Activated CD4-positive, CD25-positive, alpha-beta regulatory T cell treated with anti-CD3 and anti-CD28 coated beads, Interleukin-2, amount 50 U/mL, for 24 hours (primary cell): ENCODE measurements at places on chromosomes 11 and 22.

GRCh38 chr11:45801723-45802315, 3.1 kb upstream of the SLC35C1 start:
- ATAC-seq, result no peak

- no peak for ATAC-seq
Measured at GRCh38 chr11:370070-370941, 1.0 kb downstream of the B4GALNT4 start.

DNA sequence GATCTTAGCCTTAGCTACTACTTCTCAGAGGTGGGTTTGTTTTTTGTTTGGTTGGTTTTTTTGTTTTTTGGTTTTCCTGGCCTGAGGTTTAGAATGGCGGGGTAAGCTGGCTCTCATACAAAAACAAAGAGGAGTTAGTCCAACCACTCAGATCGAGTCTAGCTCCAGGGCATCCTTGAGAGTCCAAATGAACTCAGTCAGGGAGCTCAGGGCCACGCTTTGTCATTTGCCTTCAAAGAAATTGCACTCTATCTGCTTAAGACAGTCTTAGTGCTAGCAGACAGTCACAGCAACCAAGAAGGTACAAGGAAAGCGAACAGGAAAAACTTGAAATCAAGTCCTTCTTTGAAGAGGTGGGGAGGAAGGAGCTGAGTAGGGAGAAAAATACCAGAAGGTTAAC, 11.1 kb downstream of the C11orf42 start:
- ATAC-seq, result no peak

GRCh38 chr11:120068114-120068573, 69.8 kb downstream of the TRIM29 start:
- no peak for ATAC-seq

DNA sequence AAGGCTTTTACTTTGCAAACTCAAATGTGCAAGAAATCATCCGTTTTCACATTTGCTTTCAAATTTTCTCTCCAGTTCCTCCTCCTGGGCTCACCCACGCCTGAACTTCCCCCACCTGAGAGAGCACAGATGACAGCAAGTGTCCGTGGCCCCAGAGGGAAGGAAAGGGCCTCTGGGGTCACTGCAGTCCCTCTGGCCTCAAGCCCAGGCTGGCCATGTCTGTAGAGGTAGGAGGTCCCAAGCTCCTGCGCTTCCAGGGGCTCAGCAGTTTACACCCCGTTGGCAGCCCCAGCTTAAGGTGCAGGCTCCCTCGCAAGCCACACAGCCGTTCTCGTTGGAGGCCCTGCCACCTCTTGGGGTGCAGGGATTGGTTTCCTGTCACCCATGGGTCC, 40.5 kb upstream of the PRDM11 start:
- no peak for ATAC-seq

GRCh38 chr11:112783945-112784322, 177.3 kb upstream of the NCAM1 start:
- no peak for ATAC-seq

DNA sequence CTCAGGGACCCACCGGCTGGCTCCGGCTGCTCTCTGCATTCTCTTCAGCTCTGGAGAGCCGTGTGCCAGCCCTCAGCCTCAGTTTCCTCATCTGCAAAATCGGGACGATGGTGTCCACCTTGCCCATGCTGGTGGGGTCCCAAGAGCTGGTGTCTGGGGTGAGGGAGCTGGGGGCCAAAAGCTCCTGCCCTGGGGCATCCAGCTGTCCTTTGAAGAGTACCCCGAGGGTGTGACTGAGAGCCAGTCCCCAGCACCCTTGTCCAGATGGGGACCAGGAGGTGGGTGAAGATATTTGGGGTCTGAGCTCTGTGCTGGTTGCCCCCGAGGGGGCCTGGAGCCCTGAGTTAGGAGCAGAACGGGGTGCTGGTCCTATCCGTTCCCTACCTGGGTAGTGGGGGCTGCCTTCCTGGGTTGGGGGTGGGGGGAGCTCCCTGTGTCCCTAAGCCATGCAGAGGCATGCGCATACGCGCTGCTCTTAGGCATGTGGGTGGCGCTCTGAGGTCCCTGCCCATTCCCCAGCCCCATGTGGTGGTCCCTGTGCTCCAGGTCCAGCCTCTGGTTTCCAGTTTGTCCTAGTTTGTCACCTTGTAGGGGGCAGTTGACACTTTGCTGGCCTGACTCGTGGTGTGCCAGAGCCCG, 4.9 kb downstream of the LRP5 start:
- no peak for ATAC-seq

DNA sequence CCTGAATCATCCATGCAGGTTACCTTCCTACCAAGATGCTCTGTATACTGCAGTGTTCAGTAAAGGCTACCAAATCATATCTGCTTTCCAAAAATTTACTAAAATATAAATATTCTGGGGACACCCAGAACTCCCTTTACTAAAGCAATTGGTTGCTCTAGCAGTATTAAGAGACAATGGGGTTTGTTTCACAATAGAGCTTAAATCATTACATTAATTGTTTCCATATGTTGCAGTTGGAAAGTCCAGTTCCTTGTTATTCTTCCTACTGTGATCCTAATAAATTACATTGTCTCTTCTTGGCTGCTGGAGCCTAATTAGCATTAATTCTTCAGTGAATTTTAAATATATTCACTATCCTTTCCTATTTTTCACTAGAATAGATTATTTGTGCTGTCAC, 316.0 kb upstream of the MTNR1B start:
- ATAC-seq, result no peak

DNA sequence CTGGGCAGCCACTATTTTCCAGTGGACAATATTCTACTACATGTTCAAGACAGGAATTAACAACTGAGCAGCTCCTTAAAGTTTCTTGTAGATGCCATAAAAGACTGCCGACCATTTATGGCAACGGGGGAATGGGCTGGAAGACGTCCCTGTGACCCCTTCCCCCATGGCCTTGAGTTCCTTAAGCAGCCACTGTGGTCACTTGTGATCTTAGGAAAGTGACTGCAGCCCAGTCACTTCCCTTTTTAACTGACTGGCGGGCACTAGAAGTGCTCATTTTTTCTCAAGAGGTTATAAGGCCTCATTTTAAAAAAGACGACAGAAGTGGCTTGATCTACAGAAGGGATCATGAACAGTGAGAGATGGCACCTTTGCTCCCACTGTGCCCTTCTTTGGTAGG, 153.2 kb upstream of the NARS2 start:
- ATAC-seq, result no peak

GRCh38 chr11:120525261-120526171, 14.0 kb downstream of the GRIK4 start:
- no peak for ATAC-seq

GRCh38 chr22:44406341-44407170, 91.5 kb downstream of the RTL6 start:
- no peak for ATAC-seq

GRCh38 chr11:33001281-33001680, 14.4 kb upstream of the DEPDC7 start:
- ATAC-seq, result no peak

DNA sequence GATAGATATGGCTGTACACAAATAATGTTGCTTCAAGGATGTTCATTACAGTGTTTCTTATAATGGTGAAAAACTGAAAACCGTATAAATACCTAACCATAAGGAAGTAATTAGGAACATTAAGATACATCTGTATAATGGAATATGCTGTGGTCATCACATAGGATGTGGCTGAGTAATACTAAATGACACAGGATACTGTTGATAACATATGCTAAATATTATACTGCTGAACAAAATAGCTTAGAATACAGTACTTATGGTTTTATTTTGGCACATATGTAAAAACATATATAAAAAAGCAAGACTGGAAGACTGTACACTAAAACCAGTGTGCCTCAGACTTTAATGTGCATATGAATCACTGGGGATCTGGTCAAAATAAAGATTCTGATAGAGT, 43.8 kb downstream of the FBXO7 start:
- no peak for ATAC-seq

DNA sequence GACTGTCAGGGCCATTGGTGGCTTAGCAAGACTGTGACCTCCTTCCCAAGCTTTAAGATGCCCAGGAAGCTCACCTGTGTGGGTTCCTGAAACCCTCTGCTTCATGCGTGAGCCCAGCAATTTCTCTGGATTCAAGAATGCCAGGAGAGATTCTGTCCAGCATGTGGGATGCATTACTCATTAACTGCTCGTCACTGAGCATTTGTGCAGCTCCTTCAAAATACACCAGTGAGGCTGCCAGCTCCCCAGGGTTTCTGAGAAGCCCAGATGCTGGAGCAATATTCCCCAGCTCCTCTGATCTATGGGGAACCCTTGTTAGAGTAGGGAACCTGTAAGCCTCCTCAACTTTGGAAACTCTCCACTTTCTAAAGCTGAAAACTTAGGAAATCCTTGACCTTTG, 126.5 kb downstream of the CHST1 start:
- no peak for ATAC-seq

- ATAC-seq, result peak; percentile 96
Measured at GRCh38 chr22:43945632-43946383, 9.4 kb upstream of the SAMM50 start.

DNA sequence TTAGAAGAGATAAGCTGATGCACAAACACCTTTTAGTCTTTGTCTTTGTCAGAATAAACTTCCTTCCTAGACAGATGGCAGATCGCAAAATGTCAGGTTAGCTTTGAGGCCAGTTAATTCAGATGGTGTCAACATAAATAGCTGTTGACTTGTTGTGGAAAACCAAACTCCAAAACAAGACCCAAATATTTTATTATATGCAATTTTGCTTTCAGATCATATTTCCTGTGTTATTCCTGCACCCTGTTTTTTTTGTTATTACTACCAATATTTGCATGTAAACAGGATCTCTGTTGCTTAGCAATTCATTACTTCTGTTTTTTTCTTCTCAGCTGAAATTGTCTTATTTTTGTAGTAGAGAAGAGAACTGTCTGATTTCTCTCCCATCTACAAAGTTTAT, 316.0 kb downstream of the ETS1 start:
- no peak for ATAC-seq

GRCh38 chr22:41695211-41695610, 4.1 kb upstream of the MEI1 start:
- ATAC-seq, result no peak

DNA sequence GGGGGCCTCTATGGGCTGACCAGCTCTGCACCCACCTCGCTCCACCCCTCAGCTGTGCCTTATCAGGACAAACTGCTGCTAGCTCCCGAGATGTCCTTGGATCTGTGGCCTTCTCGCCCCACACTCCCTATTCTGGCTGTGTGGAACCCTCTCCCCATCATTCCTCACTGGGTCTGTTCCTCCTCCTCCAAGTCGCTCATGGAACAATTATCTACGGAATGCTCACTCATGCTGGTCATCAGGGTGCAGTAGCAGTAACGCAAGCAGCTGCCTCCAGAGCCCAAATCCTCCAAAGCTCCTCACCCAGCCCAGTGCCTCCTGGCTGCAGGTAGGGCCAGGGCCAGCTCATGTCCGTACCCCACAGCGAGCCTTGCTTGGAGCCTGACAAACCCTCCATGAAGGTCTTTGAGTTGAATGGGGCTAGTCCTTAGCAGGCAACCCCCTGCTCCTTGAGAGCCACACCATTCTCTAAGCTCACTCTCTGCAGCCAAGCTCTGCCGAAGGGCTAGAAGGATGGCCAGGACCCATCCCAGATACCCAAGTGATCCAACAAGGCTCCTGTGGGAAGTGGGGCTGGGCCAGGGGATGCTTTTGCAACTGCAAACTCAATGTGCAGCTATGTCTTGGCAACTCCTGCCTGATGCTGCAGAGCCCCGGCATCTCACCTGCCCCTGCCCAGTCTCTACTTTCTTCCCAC, 977.8 kb downstream of the TBC1D22A start:
- no peak for ATAC-seq

DNA sequence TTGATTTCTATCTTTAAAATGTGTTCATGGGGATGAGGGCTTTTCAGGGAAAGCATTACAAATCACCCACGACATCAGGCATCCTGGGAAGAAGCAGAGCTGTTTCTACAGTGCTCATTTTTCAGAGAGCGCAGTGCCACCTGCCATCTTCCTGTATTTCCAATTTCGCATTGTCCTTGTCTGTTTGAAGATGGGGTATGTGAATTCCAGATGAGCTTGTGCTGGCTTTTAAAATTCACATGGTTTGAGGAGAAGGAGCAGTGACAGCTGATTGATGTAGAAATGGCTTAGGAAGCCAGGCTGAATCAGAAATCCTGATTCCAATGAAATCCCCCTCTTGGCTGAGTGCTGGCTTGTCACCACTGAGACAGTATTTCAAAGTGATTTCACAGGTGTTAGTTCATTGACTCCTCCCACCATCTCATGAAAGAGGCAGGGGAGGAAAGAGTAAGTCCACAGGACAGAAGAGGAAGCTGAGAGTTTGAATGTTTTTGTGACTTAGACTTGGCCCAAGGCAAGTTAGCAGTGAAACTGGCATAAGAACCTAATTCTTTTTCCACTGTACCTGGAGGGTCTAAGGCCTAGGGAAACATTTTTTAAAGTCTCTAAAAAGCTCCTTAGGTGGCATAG, 344.6 kb upstream of the C11orf87 start:
- ATAC-seq, result no peak

DNA sequence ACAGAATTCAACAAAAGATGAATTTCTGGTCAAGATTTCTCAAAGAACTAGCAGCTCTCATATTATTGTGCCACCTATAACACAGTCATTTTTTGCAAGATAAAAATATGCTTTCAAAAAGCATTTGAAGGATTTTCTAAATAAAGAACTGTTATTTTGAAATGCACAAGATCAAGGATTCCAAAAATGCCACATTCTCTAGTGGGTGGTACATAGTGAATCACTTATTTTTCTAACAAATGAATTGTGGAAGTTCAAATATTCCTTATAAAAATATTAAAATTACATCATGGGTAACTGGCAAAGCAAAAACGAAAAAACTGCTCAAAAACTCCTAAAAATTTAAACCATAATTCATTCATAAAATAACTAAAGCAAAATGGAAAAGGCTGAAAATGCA, 2.1 kb downstream of the RNF141 start:
- ATAC-seq, result no peak

DNA sequence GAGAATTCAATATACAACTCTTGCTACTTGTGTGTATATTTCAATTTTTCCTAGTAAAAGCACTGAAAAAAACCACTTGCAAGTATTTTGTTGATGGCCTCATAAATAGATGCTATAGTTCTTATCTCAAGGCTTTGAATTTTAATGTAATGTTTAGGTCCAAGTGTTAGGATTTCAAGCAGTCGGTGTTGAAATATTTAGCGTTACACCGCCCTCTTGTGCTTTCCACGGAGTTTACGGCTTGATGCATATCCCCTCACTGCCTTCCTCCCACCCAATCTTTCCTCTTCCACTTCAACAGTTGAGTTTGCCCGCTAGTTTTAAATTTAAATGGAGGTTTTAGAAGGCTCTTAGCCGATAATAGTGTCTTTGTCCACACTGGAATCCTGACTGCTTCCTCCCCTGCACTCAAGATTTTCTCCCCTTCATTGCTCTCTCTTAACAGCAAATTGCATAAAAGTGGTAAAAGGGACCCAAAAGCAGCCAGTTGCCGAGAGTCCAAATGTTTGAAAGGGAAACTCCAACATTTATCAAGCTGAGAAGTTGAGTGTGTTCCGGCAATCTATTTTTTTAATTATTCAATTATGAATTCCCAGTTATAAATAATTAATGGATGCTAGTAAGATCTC, 25.9 kb upstream of the HTATIP2 start:
- no peak for ATAC-seq

GRCh38 chr11:39724404-39724803, 1735.0 kb downstream of the LRRC4C start:
- no peak for ATAC-seq

GRCh38 chr11:74714904-74715303, 16.3 kb downstream of the CHRDL2 start:
- peak; percentile 83 for ATAC-seq
